Activated T-cell treated with anti-CD3 and anti-CD28 coated beads for 1 hour (primary cell): ENCODE measurements at places on chromosomes 6 and 20.

DNA sequence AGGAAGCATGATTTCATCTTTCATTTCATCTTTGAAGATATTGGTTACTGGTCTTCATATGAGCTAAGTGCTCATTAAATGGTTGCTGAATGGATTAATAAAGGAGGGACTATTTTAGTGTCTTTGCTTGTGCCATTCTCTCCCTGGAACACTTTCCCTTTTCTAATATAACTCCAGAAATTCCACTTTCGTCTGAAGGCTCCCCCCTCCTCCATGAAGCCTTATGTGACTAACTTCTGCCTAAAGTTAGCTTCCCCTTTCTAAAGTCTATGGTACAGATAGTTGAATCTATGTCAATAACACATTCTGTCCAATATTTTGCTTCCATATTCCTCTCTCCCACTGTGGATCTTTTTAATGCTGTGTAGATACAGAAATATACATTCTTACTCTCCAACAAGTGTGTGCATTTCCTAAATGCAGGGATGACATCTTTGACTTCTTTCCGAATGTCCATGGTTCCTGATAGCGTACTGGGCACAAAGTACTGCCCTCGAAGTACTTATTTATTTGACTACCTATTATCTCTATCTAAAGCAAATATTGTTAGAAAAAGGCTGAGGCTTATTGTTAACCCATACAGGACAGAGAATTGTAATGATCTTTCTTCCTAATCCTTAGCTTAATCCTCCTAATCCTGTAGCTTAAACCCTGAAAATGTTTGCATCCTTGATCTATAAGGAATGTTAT lies 84.7 kb upstream of the ELOVL5 start:
- no peak for DNase-seq

DNA sequence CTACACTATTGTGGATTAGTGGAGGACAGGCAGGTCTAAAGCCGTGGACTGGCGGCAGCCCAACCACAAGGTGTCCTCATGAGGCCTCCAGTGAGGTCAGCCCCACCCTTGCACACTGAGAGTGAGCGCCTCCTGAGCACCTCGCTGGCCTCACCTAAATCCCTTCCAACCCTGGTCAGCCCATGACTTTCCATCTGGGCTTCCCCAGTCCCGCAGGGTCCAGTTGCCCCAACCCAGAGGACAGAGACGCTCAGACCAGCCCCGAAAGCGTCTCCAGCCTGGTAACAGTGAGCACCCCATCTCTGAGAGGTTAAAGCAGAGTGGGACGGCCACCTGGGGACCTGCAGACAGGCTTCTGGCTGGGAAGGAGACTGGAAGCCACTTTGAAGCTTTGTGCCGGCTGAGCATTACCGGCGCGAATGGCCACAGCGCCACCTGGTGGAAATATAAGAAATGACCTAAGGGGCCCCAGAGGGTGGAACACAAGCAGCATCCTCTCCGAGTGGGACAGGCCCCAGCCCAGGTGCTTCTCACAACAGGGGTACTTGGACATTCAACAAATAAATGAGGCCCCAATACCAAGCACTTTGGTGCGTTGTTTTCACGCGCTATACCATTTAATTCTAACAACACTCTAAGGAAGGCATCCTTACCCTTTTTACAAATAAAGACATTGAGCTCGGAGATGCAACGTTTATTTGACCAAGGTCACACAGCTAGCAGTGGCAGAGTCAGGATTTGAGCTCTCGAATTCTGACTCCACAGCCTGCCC lies 65.7 kb upstream of the TOP1 start:
- DNase-seq: peak; percentile 64

- DNase-seq: no peak
These were observed 44.9 kb downstream of the IRF4 start for GRCh38 chr6:436308-437036.

DNA sequence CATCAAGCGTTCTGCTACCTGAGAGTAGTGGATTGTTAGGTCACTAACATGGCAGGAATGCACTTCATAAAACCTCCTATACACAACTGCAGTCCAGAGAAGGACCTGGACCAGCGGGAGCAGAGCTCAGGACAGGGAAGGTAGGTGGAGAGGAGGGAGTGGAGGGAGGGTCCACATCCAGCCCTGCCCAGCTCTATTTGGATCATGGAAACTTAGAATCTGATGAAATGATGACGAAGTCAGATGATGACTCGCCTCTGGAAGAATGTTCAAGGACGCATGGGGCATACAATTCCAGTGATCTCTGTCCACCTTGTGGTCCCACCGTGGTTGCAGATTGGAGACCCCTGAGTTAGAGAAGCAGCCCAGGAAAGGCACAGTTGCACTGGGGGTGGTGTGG lies 68.8 kb downstream of the CLIC5 start:
- no peak for DNase-seq

GRCh38 chr20:50848341-50848808 lies 53.5 kb downstream of the BCAS4 start:
- no peak for DNase-seq

DNA sequence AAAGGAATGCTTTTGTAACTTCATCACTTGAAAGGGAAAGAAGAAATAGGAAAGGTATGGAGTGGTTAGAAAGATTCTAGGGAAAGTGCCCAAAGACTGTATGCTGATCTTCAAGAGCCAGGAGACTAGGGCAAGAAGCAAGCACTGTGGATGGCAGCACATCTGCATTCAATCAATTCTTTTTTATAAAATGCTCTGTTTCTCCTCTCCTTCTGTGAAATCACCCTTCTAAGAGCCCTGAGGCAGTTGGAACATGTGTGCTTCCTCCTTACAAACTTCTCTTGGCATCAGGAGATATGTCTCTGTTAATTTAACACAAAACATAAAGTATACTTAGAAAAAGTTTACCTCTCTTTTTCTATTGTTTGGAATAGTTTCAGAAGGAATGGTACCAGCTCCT lies 1162.2 kb upstream of the GJE1 start:
- DNase-seq: no peak

DNA sequence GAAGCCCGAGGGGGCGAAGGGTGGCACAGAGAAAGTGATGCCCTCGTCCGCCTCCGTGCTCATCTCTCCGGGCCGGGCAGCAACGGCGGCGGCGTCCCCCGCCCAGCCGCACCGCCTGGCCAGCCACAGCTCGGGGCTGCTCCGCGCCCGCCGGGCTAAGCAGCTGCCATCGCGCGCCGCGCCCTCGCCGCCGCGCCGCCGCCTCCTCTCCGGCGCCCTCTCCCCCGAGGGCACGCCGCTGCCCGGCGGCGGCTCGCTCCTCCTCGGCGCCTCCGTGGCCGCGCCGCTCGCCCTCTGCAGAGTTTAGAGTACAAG lies 225 bp downstream of the MAP3K5 start:
- no peak for DNase-seq

DNA sequence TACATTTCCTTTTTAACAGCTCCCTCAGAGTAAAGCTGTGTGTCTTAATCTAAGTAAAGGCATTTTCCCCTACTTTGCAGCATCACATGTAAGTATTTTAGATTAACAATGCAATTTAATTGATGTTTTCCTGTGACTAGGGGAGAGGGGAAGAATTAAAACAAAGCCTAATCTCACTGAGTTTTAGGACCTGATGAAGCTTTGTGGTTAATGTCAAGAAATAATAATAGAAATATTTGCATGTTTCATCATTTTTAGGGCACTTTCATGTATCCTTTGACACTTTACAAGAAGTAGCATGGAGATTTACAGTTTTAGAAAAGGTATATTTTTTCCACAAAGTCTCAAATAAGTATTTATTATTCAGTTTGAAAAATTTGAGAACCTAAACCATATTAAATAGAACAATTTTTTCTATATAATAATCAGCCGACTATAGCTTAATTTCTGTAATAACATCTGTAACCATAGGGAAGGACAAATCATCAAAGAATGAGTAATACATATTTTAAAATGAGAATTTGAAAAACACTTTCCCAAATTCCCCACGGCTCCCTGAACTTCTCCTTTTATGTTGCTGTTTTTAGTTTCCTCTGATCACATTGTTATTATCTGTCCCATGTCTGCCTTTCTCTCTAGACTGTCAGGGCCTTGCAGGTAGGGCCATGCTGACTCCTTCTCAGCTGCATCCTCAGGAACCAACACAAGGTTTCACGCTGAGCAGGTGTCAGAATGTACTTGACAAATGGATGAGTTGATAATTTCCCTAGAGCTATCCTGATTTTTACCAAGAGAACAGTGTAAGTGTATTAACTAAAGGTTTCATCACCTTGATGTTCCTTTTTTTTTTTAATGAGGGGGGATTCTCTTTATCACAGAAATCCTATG lies 338.1 kb downstream of the SYNE1 start:
- DNase-seq: no peak

GRCh38 chr6:140897804-140898573 lies 1234.7 kb upstream of the GJE1 start:
- no peak for DNase-seq

GRCh38 chr6:168319279-168320111 lies at the start of gene DACT2:
Gene DACT2 (minus strand): TSS chr6:168319777. CDS start chr6:168319633, 144 bp downstream.
- no peak for DNase-seq

GRCh38 chr6:134551245-134551960 lies 233.5 kb upstream of the SGK1 start:
- no peak for DNase-seq

- no peak for DNase-seq
These were observed 93.7 kb downstream of the SULF2 start for GRCh38 chr20:47691625-47692024.
